ENCODE measurements at places on chromosomes 13 and 19.

- DNase-seq = no peak
Measured at GRCh38 chr19:2202366-2202765, 33.8 kb downstream of the PLEKHJ1 start.

DNA sequence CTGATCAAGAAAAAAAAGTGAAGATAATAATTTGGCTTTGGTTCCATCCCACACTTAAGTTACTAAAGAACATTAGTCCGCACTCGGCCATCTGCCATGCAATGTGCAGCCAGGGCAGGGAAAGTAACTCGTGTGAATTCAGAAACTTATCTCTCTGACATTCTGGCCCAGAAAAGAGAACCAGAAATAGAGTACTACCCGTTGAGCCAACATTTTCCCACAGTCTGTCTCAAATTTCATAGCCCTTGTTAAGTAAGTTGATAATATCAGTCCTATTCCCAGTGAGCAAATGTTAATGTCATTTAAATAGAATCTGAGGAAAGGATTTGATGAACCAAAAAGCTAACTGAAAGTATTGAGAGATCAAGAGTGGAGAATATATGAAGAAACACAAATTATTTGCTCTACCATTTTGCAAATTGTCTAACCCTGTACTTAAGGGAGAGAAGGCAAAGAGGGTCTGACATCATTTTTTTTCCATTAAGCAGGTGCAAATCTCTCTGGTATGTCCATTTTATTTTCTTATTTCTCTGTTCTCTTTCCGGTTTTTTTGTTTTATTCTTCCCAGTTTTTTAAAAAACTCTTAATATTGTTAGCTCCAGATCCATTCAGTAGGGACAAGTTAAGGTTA is 156.3 kb downstream of the NDFIP2 start:
- no peak for DNase-seq

DNA sequence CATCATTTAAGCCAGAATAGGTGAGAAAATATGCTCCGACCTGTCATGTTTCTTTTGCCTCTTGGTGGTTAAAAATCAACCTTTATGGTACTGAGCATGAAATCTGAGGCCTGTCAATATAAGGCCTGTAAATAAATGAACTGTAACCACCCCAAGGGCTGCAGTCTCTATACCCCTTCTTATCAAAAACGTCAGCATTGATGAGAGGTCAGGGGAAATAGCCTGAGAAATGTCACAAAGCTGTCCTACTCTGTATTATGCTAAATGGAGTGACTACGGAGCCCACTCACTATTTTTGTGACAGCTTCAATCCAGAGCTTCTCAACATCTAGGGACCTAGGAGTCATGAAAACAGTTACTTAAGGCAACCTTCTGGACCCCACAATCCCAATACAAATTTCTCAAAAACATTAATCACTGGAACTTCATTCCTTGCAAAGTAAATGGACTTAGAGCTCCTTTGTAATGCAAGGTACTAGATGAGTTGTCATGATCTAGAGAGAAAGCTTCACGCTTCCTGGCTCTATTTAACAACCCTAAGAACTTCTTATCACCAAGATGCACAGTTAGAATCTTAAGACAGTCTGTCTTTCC is 2.7 kb upstream of the RAP2A start:
- DNase-seq = no peak

DNA sequence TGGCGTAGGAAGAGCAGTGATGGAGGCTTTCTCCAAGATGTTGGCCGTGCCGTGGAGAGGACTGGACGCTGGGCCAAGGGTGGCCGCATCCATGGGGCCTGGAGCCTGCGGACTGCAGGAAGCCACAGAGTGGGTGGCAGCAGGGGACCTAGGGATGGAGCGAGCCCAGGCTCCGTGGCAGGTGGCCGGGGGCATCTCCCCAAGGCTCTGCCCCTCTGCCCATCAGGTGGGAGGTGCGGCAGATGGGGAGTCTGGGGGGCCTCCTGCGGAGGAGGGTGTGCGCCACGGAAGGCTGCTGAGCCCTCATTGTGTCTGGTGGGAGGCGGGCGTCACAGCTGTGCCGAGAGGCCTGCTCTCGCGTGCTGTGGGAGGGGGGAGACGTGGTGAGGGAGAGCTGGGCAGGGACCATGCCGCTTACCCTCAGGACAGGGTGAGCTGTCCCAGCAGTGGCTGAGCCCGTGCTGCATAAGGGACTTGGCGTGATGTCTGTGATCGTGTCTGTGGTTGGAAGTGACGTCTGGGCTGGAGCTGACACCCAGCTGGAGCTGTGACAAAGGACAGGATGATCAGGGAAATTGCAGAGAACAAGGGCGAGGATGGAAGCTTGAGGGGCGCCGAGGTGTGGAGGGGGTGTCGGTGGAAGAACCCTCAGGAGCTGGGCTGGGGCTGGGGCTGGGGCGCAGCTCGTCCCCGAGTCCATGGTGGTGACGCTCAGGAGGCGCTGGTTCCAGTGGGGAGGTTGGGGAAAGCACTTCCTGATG is 13.4 kb downstream of the MCF2L start:
- DNase-seq = no peak

DNA sequence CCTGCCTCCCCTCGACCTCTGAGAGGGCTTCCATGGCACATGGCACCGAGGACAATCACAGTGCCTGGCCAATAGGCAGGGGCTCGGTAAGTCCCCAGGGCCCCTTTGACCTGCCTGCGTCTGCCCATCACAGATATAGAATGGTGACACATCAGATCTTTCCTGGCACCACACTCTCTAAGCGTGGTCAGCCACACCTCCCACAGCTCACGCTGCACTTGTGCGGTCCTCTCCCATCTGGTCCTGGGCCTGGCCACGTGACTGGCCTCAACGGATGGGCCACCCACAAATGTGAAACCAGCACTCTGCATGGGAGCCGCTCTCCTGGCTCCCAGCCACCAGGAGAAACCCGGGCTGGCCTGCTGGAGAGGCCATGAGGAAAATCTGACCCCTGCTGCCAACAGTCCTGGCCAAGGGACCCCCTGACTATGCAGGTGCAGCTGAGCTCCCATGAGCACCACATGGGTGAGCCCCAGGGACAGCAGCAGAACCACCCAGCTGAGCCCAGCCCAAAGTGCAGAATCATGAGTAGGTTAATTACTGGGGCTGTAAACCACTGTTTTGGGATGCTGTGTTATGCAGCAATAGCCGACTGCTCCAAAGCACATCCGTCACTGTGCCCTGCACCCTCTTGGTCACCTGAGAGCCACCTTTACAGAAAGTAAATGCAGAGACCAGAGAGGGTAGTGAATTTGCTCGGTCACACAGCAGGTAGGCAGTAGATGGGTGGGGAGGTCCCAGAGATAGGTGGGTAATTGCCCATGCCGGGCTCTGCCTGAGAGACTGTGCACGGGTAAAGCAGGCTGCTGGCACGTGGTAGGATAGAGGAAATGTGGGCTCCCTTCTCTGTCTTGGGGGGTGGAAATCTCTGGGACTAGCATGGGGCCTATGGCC is 9.7 kb upstream of the MEF2B start:
- DNase-seq = no peak

DNA sequence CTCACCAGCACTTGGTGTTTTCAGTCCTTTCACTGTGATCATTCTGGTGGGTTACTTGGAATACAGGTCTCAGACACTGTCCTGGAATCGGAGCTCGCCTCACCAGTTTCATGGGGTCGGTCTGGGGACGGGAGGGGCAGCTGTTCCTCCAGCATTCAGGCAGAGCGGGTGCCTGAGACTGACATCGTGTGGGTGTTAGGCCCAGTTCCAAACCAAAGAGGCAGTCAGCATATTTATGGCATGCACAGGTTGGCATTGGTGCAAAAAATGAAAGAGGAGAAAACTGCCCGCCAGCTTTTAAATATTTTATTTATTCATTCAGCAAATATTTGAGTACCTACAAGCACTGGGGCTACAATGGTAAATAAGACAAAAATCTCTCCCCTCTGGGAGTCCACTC is 20.1 kb downstream of the PLEKHF1 start:
- no peak for DNase-seq

GRCh38 chr19:13765395-13766094 is 1.2 kb downstream of the MRI1 start:
- DNase-seq = no peak

DNA sequence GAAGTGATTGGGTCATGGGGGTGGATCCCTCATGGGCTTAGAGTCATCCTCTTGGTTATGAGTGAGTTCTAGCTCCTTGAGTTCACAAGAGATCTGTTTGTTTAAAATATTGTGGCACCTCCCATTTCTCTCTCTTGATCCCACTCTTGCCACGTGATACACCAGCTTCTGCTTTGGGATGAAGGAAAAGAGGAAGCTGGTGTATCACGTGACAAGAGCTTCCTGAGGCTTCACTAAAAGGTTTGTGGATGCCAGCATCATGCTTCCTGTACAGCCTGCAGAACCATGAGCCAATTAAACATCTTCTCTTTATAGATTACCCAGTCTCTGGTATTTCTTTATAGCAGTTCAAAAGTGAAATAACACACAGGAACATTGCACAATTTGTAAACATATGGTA is 352.5 kb upstream of the ATXN8OS start:
- DNase-seq = no peak
